Right atrium auricular region (tissue), 2 donors: ENCODE measurements at places on chromosomes 3 and 15.

DNA sequence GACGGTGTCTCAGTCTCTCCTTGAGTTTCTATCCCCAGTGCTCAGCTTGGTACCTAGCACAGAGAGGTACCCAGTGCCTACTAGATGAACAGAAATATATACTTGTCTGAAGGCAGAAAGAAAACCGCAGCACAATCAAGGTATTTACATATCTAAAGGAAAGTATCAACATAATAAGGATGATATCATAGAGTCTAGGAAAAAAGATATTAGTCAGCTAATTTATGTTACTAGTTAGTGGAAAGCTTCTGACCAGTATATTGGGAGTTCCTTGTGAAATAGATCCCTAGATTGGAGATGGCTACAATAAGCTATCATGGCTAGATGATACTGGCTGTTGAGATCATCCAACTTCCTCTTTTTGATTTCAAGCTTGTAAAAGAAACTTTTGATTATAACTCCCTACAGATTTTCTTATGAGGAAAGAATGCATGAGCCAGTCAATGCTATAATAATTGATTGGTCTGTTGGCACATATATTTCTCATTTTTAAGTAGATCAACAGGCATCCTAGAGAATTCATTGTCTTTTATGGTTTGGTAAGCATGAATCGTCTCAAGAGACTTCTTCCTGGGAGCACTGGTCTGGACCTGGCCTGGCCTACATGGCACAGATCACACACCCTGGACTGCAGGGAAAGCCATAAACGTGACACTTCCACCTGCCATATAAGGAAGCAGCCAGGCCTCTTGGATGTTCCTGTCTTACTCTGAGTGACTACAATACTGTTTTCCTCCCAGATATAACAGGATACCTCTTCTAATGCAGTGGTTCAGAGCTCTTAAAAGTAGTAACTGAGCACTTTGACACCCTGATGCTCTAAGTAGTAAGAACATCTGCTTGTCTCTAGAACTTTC is 60.7 kb downstream of the IMPG2 start:
- DNase-seq = no peak

GRCh38 chr3:13886593-13887129 is 6.8 kb upstream of the WNT7A start:
- DNase-seq = peak; percentile 36

- DNase-seq = no peak
These were observed 6.1 kb downstream of the ISLR2 start for GRCh38 chr15:74136540-74136813.

DNA sequence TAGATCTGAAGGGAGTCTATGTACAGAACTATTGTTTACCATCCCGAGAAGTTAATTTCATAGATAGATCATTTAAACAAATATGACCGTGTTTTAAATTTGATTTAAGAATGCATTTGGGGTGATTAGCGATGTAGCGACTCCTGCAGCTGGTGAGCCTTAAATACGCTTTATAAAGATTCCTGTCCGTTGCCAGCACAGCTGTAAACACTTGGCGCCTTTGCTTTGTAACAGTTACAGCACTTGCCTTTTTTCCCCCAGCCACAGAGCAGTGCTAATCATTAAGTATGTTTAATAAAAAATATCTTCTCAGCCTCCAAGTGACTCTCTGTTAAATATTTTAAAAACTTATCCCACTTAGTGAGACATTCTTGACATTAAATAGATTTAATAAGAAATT is 333.8 kb downstream of the FEZF2 start:
- DNase-seq = no peak

DNA sequence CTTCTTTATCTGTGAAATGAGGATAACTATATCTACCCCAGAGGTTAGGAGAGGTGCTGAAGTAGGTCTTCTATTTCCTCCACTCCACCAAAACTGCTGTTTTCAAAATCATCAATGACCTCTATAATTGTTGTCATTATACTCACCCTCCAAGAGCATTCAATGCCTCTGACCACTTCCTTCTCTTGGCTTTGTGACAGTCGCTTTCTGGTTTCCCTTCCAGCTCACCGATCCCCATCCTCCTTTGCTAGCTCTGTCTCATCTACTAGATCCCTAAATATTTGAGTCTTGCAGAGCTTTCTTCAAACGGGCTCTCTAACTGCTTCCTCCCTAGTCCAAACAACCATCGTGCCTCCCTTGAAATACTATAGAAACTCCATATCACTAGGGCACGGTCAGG is 153.5 kb downstream of the RPLP1 start:
- DNase-seq = peak; percentile 1

DNA sequence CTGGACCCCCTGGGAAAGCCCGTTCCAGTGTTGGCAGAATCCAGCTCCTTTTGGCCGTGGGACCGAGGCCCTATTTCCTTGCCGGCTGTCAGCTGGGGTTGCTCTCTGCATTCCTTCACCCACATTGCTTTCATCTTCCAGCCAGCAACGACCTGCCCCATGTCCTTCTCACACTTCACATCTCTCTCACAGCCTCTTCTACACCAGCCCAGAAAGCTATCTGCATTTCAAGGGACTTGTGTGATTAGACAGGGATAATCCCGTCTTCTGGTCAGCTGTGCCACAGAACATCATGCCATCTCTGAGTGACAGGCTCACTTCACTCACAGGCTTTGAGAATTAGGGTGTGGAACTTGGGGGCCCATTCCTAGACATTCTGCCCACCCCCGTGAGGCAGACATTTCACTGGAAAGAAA is 16.4 kb downstream of the EFCC1 start:
- DNase-seq = no peak

GRCh38 chr3:107629566-107629965 is 106.8 kb downstream of the BBX start:
- no peak for DNase-seq

GRCh38 chr15:101597360-101597928 is 54.7 kb downstream of the TM2D3 start:
- no peak for DNase-seq

DNA sequence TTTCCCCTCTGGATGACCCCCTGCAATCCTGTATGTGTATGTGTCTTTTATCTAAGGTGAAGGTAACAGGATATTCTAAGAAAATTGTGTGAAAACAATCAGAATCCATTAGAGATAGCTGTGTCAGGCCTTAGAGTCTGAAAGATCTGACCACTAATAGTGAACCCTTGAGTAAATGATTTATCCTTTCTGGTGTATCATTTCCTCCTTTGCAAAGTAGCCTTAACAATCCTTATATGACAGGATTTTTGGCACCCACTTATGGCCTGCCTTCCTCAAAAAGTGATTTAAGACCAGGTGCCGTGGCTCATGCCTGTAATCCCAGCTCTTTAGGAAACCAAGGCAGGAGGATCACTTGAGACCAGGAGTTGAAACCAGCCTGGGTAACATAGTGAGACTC is 110.2 kb downstream of the RBPMS2 start:
- DNase-seq = no peak

DNA sequence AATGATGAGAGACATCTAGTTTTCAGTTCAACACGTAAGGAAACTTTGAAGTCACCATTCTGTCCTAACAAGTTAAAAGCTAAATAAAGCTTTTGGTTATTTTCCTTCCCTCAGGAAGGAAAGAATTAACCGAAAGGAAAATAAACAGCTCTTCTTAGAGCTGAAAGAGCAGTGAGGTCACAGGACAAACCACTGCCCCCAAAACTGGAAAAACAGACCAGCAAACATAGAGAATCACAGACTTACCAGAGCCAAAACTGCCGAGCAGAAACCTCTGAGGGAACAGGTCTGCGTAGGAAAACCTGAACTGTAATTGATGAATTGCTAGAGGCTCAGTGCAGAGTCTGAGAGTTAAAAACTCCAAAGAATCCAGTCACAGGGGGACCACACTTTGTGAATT is 14.7 kb downstream of the USP50 start:
- DNase-seq = no peak

DNA sequence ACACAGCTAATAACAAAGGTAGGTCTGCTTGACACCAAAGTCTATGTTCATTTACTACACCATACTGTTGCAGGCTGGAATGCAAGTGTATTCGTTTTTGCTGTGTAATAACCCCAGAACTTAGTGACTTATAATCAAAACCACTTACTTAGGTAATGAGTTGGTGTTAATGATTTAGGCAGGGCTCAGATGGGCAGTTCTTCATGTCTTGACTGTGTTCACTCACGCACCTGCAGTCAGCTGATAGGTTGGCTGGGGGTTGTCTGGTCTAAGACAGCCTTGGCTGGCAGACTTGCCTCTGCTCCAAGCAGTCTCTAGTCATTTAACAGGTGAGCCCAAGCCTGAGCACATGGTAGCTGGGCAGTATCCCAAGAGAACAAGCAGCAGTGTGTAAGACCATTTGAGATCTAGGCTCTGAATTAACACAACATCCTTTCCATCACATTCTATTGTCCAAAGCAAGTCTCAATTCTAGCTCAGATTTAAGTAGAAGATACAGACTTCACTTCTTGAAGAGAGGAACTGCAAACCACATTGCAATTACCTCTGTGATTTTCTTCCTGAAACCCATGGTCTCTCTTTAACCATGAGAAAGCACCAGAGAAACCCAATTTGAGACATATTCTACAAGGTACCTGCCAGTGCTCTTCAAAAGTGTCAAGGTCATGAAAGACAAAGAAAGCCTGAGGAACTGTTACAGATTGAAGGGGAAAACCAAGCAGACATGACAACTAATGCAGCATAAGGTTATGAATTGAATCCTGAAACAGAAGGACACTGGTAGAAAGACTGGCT is 13.3 kb upstream of the DCLK3 start:
- no peak for DNase-seq

GRCh38 chr3:23659840-23660430 is 145.8 kb upstream of the UBE2E1 start:
- DNase-seq = no peak

DNA sequence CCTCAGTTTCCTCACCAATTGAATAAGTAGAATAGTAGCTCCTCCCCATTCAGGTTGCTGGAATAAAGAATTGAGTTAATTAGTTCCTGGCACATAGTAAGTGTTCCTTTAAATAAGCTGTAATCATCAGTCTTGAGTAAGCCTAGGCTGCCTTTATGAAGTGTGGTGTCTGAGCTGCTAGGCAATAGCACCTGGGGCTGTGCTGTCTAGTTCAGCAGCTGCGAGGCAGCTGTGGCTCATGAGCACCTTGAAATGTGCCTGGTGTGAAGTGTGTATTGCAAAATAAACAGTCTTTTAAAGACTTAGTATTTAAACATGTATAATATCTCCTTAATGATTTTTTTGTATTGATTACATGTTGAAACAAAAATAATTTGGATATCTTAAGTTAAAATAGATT is 77.6 kb downstream of the TOP2B start:
- no peak for DNase-seq

DNA sequence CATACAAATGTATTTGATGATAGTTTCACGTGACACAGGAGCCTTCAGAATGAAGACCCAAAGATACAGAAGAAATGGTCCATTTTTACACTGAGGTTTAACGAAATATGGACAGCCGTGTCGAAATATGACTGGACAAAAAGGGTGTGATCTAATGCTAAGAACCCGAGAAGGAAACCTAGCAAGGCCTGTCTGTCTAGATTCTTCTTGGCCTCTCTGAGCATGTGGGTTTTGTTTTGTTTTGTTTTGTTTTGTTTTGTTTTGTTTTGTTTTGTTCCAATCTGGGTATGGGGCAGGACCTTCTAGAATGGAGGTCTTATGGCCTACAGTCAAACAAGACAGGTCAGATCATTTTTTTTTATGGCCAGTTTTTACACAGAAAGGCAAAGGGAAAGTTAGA is 242.7 kb upstream of the STT3B start:
- DNase-seq = no peak

DNA sequence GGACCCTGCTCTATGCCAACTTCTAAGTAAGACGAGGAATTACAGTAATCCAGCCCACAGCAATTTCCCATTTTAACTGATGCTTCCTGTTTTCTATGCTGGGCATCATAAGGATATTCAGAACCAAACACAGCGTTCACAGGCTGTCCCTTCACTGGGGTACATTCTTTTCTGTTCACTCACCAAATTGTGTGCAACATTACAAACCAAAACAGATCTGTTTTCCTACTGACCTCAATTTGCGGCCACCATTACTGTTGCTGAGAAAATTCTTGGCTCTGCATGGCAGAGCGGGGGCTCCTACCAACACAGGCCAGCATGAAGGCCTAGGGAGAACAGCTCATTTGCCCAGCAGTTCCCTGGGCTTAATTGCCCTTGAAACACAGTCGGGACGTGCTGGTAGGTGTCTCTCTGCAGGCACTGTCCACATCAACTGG is 76.5 kb downstream of the MYO1E start:
- no peak for DNase-seq

DNA sequence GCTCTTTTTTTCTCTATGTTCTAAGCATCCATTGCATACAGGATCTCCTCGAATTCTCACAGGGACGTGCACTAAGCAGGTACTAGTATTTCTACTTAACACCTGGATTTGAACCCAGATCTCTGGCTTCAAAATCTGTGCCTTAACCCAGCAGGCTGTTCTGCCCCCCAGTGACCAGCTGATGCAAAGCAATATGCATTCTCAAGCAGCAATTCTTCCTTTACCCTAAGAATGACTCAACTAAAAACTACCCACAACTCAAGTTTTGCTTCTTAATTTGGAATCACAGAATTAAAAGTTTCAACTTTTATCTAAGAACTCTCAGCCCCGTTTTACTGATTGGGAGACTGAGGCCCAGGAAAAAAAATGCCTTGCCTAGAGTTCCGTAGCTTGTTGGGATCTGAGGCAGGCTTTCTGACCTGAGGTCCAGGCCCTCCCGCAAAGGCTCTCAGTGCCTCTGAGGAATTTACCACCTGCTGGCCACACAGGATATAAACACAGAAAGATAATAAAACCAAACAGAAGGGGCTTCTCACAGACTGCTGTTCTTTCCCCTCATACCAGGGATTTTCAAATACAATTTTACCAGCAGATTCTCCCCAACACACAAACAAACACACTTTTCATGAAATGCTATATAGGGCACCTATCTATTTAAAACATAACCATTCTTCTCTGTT is 115.4 kb upstream of the RAD18 start:
- no peak for DNase-seq
